ENCODE measurements at places on chromosomes 5 and 9.

GRCh38 chr9:76761448-76761847, 2.8 kb upstream of the PCA3 start:
- H3K4me1 ChIP-seq: no peaks in the 10 kb centered on the region
- no peaks in the 10 kb centered on the region for H3K36me3 ChIP-seq
- no peak overlapping the region for H3K4me3 ChIP-seq

- no peak overlapping the region for H3K4me3 ChIP-seq
- no peak overlapping the region for H3K27ac ChIP-seq
- no peaks in the 10 kb centered on the region for H3K36me3 ChIP-seq
- DNase-seq: peak; percentile 59
- H3K27me3 ChIP-seq: no peaks in the 10 kb centered on the region
These were observed 65.3 kb downstream of the OLFM1 start for GRCh38 chr9:135152614-135153334.

DNA sequence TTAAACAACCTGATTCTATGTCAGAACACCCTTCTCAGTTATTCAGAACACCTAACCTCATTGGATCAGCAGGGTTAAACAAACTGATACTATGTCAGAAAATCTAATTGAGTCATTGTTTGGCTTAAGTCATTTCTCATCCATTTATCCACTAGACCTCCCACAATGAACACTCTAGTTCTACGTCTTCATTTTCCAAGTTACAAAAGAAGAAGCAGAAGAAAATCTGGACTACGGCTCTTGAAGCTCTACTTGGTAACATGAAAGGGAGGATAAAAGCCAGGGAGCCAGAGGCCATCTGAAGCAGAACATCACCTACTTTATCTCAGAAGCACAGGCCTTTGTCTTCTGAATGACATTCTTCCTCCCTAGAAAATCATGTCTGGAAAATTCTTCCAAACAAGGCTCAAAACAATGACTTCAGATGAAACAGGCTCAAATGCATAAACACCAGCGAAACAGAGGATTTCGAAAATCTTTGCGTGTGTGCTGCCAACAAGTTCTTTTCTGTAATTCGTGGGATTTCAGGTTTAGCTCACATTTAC, 35.4 kb upstream of the TGFBI start:
- peaks cover 29% of the 10 kb centered on the region for H3K4me1 ChIP-seq
- no peak overlapping the region for H3K4me3 ChIP-seq
- H3K27me3 ChIP-seq: no peaks in the 10 kb centered on the region
- no peaks in the 10 kb centered on the region for H3K36me3 ChIP-seq

DNA sequence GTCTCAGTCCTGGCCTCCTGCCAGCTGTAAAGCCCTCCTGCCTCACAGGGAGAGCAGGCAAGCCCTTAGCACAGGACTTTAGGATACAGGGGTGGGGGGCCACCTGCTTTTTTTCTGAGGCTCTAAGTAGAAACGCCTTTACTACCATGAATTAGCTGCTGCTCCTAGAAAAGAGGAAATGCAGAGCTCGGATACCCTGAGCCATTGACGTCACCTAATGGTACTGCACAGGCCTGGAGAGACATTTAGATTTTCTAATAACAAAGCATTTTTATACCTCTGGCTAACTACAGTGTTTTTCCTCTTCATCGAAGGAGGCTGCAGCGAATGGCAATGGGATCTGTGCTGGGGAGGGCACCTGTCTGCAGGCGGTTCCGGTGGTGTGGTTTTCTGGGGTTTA, 137.0 kb downstream of the WDR41 start:
- no peak overlapping the region for H3K4me3 ChIP-seq
- H3K27me3 ChIP-seq: no peaks in the 10 kb centered on the region
- no peak for DNase-seq
- H3K27ac ChIP-seq: no peak overlapping the region
- no peaks in the 10 kb centered on the region for H3K36me3 ChIP-seq
- no peaks in the 10 kb centered on the region for H3K4me1 ChIP-seq

GRCh38 chr9:37969558-37970300, 65.8 kb upstream of the SLC25A51 start:
- no peaks in the 10 kb centered on the region for H3K27me3 ChIP-seq
- H3K4me3 ChIP-seq: no peak overlapping the region

- H3K36me3 ChIP-seq: no peaks in the 10 kb centered on the region
- DNase-seq: no peak
- H3K27ac ChIP-seq: no peak overlapping the region
- no peaks in the 10 kb centered on the region for H3K27me3 ChIP-seq
- no peak overlapping the region for H3K4me3 ChIP-seq
- H3K4me1 ChIP-seq: no peaks in the 10 kb centered on the region
These were observed 11.7 kb downstream of the SPINK5 start for GRCh38 chr5:148075529-148075928.

GRCh38 chr5:42230839-42231238, 192.4 kb upstream of the GHR start:
- no peaks in the 10 kb centered on the region for H3K36me3 ChIP-seq
- no peaks in the 10 kb centered on the region for H3K27me3 ChIP-seq
- H3K4me3 ChIP-seq: no peak overlapping the region
- no peak overlapping the region for H3K27ac ChIP-seq
- no peaks in the 10 kb centered on the region for H3K4me1 ChIP-seq

GRCh38 chr9:70406434-70406862, 8.0 kb downstream of the KLF9 start:
- no peaks in the 10 kb centered on the region for H3K27me3 ChIP-seq
- peaks cover 9% of the 10 kb centered on the region for H3K4me1 ChIP-seq
- no peak for DNase-seq
- H3K4me3 ChIP-seq: no peak overlapping the region

DNA sequence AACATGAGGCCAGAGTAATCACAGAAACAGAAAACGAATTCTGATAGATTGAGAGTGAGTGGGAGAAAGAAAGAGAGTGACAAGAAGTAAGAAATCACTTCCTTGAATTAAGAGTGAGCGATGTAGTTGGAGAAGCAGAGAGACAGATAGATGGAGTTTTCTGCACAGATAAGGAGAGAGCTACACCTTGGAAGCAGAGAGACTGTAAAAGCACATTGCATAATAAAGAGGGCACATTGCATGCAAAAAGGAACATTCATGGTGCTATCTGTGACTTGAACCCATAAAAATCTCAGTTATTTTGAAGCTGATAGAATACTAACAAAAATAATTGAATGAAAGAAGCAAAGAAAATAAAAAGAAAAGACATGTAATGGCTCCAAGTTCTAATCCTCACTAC, 943.8 kb downstream of the NR2F1-AS1 start:
- H3K4me3 ChIP-seq: no peak overlapping the region
- H3K4me1 ChIP-seq: 0 out of 2 replicates have a peak, but pooled peaks cover 7% of the 10 kb centered on the region
- H3K27ac ChIP-seq: no peak overlapping the region
- no peaks in the 10 kb centered on the region for H3K27me3 ChIP-seq
- DNase-seq: no peak

DNA sequence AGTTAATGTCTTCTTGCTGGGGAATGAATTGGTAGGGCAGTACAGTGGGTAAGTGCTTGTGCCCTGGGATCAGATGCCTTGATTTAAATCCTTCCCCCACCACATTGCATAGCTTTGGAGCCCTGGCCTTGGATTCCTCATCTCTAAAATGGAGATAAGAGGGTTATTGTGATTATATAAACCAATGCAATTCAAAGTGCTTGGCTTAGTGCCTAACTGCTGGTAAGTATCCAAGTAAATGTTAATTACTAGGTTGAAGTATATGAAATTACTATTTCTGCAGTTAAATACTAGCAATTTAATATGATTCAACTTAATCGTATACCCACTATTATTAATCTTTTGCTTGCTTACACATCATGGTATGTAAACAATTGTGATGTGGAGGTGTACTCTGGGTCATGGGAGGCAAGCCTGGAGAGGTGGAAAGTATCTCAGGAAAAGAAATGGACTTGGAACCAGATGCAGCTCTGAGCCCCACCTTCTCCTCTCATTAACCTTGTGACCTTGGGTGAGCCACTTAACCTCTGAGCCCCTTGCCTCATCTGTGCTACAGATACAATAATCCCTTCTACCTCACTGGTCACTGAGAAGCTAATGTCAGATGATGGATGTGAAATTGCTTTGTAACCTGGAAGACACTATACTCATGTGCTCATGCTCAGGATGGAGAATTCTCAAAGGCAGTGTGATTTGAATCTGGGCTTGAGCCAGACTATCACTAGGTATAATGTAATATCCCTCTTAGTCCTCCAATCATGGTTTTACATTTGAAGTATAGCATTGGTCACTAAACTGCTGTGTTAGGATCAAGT, 23.8 kb downstream of the NEUROG1 start:
- DNase-seq: no peak
- no peak overlapping the region for H3K27ac ChIP-seq
- H3K4me1 ChIP-seq: no peaks in the 10 kb centered on the region
- H3K27me3 ChIP-seq: peaks cover 27% of the 10 kb centered on the region
- H3K4me3 ChIP-seq: no peak overlapping the region
- H3K36me3 ChIP-seq: no peaks in the 10 kb centered on the region

- no peaks in the 10 kb centered on the region for H3K27me3 ChIP-seq
- H3K27ac ChIP-seq: no peak overlapping the region
- no peak for DNase-seq
- no peak overlapping the region for H3K4me3 ChIP-seq
- H3K4me1 ChIP-seq: 0 out of 2 replicates have a peak, but pooled peaks cover 4% of the 10 kb centered on the region
These were observed 166.7 kb downstream of the TTLL11 start for GRCh38 chr9:121926351-121926801.

All from SK-N-SH (cell line).